ENCODE measurements at places on chromosomes 5 and 9.

DNA sequence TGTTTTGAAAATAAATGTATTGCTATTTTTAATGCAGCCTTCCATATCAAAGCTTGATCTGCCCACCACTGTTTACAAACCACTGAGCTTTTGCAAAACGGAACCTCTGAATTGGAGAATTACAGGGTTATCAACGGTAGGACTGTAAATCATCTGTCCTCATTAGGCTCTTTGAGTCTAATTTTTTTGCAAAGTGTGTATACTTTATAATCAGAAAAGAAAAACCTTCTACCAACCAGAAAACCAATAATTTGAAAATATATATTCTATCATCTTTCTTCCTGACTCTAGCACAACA lies 6.8 kb upstream of the SLC2A8 start:
- no peak for DNase-seq

- DNase-seq = no peak
Measured at GRCh38 chr5:15001517-15001916, 129.9 kb upstream of the ANKH start.

DNA sequence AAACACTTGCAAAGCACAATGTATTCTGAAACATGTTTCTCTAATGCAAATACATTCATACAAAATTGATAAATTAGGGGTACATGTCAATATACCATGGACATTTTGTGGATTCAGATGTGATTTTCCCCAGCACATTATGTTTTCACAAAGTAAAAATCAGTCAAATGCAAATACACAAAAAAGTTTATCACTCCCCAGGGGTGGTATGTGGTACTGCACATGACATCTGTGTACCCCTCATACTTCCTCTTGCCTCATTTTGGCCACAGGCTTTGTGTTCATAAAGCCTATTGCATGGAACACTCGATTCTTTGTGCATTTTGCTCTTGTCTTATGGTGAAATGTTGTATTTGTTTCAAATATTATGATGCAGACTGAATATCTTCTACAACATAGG lies 116.8 kb upstream of the PDE4D start:
- DNase-seq = no peak

DNA sequence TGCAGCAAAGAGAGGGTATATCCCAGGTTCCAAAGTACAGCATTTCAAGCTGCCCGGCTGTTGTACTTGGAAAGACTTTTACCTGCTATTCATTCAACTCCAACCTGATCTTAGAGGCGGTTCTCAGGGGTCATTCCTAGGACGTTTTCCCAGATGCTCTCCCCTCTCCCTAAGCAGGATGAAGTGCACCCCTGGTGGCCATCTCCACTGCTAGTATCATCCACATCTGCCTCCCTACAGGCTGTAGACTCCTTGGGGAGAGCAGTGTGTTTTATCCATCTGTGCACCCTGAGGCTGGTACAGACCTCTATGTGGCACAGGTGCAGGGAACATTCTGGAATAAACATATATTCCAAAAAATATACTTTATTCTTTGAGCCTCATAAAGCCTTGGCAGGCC lies 56.8 kb downstream of the PTPN3 start:
- no peak for DNase-seq

DNA sequence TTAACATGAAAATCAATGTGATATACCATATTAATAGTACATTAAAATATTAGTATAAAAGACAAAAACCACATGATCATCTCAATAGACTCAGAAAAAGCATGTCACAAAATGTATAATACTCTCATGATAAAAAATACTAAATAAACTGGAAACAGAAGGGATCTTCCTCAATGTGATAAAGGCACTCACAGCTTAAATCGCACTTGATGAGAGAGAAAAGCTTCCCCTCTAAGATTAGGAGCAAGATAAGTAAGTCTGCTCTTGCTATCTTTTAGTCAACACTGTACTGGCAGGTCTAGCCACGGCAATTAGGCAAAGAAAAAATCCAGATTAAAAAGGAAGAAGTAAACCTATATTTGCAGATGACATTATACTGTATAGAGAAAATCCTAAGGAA lies 21.8 kb upstream of the MSH3 start:
- no peak for DNase-seq

DNA sequence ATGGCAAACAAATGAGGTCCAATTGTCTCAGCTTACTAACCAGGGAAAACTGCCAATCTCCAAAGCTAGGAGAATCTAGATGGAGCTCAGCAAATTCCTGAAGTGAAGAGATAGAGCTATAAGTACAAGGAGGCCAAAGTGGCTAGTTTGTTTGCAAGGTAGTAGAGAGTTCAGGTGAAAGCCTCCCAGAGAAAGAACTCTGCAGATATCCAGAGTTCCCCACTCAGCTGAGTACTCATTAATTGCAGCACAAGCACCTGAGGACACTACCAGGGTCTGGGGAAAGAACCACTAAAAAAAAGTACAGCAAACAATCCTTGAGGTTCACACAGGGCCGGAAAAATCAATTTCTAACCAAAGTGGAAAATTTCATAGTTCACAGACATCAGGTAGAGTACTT lies 250.9 kb downstream of the TMEM232 start:
- DNase-seq = no peak

- DNase-seq = no peak
Measured at GRCh38 chr5:95845391-95845790, 22.9 kb upstream of the GLRX start.

DNA sequence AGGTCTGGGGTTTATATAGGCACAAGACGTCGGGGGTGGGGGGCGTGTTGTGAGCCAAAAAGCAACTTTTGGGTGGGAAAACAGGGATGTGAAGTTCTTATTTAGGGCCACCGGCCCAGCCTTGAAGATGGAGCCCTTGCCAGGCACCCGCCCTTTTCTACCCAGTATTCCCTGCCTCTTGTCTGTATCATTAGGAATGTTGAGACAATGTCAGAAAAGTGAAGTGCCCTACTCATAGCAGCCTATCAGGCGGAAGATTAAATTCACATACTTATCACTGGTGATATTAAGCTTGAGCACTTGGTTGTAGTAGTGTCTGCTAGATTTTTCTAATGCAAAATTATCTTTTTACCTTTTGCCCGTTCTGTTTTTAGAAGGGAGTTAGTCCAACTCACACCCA lies 293.5 kb downstream of the CDH10 start:
- DNase-seq = no peak

DNA sequence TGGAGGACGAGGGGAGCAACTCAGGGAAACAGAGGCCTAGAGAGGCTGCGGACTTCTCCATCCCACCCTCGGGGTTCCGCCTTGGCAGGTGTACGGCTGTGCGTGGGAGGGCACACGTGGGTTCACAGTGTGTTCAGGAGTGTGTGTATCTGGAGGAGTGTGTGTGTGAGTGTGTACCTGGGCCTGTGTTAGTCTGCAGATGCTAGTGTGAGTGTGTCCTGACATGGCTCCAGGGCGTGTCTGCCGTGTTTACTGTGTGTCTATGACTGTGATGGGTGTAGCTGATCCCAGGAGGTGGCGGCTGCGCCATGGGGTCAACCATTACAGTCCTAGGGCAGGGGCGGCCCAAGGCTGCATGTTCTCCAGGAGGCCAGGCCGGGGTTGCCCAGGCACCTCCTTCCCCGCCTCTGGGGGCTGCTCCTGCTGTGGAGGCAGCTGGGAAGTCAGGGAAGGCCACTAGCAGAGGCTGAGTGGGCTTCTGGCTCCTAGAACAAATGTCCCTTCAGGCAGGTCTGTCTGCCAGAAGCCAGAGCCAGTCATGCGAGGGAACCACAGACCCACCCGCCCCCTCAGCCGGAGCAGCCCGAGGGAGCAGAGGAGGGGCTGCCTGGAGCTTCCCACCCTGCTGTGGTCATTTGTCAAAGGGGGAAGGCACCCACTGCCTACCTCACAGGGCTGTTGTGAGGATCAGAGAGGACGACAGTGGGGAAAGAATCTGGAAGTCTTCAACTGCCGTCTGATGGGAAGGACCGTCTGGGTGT lies 21.4 kb downstream of the CRB2 start:
- DNase-seq = no peak

Data from RWPE1 (cell line).